ENCODE measurements at places on chromosomes 7 and 10. TPM values are rescaled to one million over a fixed set of nuclear protein-coding genes. Genes with fewer than 3 reads are reported as not detected.

CARD11 gene
- total RNA-seq: 3.2 TPM

CLDN4 gene
- 0.25 TPM for total RNA-seq

CAMK2B gene
- 0.13 TPM for total RNA-seq

OTUD1 gene
- total RNA-seq: 8.5 TPM

PRSS2 gene
- not detected for total RNA-seq

VENTX gene
- total RNA-seq: not detected

UCN3 gene
- total RNA-seq: not detected

LIPK gene
- not detected for total RNA-seq

ANXA8 gene
- not detected for total RNA-seq

GNAT3 gene
- total RNA-seq: not detected

SPDYE2 gene
- not detected for total RNA-seq

CUX1 gene
- 15.1 TPM for total RNA-seq

STK32C gene
- total RNA-seq: 8.6 TPM

CHAT gene
- not detected for total RNA-seq

PPP1R9A gene
- total RNA-seq: 9.6 TPM

TEX47 gene
- total RNA-seq: not detected

CPED1 gene
- 1.0 TPM for total RNA-seq

TACR2 gene
- total RNA-seq: 0.63 TPM

AHR gene
- 85.4 TPM for total RNA-seq

IL2RA gene
- total RNA-seq: not detected

TUBAL3 gene
- not detected for total RNA-seq

PNPLA8 gene
- total RNA-seq: 24.4 TPM

OR6V1 gene
- not detected for total RNA-seq

All from dermis microvascular lymphatic vessel endothelial cell (primary cell).